Fibroblast of skin of abdomen (primary cell): ENCODE measurements at places on chromosomes 12 and 14.

- no peak for DNase-seq
Measured at GRCh38 chr14:31228533-31228932, 20.9 kb upstream of the HECTD1 start.

DNA sequence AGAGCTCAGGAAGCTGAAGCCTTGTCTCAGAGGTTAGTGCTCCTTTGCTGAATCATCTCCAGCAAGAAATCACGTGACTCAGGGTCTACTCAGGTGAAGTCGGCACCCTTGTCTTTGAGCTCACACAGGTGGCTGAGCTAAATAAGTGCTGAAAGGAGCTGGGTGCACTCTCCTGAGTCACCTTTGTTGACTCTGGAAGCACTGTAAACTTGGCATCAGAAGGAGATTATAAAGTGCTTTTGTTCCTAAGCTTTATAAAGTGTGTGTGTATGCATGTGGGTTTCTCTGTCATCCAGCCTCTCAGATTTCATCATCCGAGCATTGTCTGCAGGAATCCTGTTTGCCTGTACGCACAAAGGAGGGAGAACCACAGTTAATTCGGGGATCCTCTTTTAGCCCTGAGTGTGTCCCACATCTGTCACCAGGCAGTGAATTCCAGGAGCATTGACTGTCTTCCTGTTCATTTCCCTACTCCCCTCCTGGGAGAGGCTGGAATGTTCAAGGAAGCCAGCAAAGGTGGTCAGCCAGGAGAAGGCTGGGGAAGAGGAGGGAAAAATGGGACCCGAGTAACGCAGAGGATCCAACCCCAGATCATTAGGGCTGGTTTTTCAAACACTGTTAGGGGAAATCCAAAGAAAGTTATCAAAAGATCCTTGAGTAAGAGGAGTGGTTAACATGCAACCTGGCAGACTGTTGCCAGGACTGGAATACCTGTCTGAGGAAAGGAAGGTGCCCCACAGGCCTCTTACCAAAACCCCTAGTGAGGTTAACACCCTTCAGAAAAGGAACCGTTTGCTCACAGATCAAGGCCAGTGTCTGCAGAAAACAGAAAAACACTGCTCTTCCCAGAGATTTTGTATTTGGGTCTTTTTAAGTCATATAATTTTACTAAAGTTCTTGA lies 157.5 kb upstream of the HIF1A start:
- DNase-seq, result peak; percentile 92

GRCh38 chr12:19778172-19778571 lies 338.9 kb downstream of the AEBP2 start:
- peak; percentile 51 for DNase-seq

- DNase-seq, result no peak
Measured at GRCh38 chr12:39413836-39414771, 28.8 kb downstream of the KIF21A start.

GRCh38 chr14:74429221-74429691 lies 3.2 kb upstream of the SYNDIG1L start:
- no peak for DNase-seq

GRCh38 chr14:97458661-97459579 lies 661.7 kb downstream of the VRK1 start:
- DNase-seq, result no peak
